ENCODE measurements at places on chromosomes 7 and 10. TPM values are rescaled to one million over a fixed set of nuclear protein-coding genes. Genes with fewer than 3 reads are reported as not detected.

Gene TMEM236
- total RNA-seq, result 0.09 TPM

Gene ADRA2A
- total RNA-seq, result 0.82 TPM

Gene UTF1
- total RNA-seq, result not detected

Gene MOGAT3
- total RNA-seq, result not detected

Gene CALHM1
- not detected for total RNA-seq
